ENCODE measurements at places on chromosomes 2 and 18.

DNA sequence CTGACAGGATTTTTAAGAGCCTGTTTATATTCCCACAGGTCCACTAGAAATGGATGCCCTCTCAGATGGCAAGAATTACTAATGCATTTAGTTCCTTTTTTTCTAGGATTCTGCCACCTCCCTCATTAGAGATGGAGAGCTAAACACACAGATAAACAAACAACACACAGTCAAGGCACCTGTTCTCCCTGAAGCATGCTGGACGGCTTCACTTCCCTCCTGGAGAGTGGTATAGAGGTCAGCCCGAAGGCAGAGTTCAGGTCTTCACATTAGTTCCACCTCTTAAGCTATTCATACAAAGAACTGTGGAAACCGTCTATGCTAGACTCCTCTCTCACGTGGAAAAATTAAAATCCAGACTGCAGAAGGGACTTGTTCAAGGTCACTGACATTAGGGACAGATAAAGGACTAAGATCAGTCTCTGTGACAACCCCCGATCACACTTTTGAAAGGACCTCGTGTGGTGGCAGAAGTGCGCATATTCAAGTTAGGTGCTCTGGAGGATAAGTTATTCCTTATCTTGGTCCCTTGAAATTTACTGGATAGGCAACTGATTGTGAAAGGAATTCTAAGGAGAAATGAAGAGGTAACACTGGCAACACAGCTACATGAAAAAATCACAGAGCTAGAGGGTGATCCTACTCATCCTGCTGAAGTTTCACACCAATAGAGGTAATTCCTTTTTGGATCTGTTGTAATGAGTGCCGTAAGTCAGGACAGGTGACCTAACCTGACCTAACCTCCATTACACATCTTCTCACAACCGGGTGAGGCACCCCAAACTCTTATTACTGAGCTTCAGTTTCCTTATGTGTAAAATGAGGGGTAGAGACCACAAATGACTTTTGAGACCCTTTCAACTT lies 75.1 kb downstream of the SPRED2 start:
- no peak for DNase-seq

GRCh38 chr2:235806986-235807750 lies 313.3 kb downstream of the AGAP1 start:
- no peak for DNase-seq

DNA sequence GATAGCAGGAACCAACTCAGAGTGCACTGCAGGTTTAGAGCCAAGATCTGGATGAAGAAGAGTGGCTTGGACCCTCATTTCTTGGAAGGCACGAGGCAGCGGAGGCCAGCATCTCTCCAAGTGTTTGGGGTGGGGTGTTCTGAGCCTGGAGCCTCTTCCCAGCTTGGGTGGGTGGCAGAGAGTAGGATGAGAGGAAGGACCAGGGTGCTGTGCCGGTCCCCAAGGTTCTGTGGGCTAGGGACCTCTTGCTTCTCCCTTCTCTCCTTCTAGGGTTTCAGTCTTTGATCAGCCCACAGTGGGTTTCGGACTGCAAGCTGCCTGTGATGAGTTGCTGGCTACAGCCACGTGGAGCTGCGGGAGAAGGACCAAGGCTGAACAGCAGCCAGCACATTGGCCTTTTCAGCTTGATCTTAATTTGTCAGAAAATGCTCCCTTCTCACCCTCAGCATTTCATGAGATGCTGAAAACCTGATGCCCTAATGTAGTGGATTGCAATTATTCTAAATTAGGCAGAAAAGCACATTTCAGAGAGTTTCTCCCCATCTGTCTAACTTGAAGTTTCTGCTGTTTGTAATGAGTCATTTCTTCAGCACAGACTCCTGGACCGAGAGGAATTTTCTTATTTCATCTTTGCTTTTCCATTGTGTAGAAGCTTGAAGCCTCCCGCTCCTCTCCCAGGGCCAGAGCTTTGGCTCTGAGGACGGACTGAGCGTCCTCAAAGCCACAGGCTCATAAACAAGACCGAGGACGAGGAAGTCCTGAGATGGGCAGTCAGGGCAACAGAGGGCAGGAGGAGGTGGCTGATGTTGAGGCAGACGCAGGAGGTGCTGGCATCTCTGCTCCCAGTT lies 99.1 kb upstream of the HDAC4 start:
- DNase-seq: no peak

- no peak for DNase-seq
Observed at GRCh38 chr2:222992137-222992536, 59.9 kb upstream of the KCNE4 start.

- no peak for DNase-seq
Observed at GRCh38 chr2:214710729-214711128, 98.8 kb downstream of the BARD1 start.

All from stimulated activated CD4-positive, alpha-beta T cell treated with anti-CD3 and anti-CD28 coated beads, TNF-alpha, amount 100 ng/mL, for 1 hour (primary cell).